ENCODE measurements at places on chromosomes 2 and 18.

GRCh38 chr2:236692937-236693336 is 123.3 kb downstream of the ACKR3 start:
- DNase-seq: no peak

DNA sequence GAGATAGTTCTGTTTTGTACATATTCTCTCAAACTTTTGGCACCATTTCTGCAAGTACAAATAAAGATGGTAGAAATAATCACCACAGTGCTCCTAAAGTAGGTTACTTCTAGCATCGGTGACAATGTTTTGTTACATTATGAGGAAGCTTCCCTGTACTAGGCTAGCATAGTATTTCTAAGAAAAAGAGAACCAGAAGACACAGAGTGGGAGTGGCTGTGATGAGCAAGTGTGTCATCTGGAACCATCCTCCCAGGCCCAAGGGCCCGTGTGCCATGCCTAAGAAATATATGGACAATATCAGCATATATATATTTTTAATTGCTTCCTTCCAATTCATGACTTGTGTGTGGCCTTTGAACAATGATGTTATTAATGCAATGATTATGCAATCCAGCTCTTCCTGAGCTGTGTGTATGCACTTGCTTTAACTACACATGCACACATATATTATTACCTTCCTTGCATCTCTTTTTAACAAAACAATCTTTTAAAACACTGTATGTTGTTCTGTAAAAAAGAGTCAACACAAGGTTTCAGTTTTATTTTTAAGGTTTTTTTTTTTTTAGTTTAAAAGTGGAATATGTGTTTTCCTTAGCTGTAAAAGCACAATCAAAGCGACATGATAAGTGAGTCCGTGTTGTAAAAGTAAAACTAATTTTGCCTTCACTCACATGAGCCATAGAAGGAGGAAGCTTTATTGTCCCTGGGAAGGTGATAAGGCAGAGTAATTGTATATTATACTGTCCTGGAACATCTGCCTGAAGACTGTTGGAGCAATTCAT is 303.9 kb downstream of the ZNF407 start:
- DNase-seq: no peak

- no peak for DNase-seq
These were observed 1.2 kb upstream of the RAD51AP2 start for GRCh38 chr2:17519486-17519885.

DNA sequence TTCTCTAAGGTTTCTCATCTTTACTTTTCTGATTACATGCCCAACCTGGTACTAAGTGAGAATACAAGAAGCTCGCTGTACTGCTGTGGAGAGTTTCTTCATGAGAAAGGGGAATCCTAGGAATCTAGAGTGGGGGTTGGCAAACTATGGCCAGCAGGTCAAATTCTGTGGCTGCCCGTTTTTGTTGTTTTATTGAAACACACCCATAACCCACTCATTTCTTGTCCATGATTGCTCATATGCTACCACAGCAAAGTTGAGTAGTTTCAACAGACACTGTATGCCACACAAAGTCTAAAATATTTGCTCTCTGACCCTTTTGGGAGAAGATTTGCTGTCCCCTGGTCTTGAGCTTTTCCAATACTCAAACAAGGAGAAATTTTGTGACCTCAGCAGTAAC is 58.8 kb downstream of the C2orf74 start:
- DNase-seq: no peak

- DNase-seq: no peak
These were observed 85.3 kb downstream of the ZNF407 start for GRCh38 chr18:74682991-74683297.

DNA sequence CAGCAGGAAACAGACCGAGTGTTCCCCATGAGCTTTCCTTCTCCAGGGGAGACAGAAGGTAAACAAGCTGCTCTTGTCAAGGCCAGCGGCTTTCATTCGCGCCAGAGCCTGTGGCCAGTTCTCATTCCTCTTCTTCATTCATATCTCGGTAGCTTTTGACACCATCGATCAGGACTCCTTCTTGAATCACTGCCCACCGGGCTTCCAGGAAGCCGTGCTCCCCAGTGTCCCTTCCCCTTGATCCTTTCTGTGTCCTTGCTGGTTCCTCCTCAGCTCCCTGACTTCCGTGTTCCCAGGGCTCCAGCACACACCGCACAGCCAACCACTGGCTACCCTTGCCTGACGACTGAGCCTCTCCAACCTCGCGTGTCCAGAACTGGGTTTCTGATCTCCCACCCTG is 14.1 kb downstream of the SLC66A3 start:
- no peak for DNase-seq

DNA sequence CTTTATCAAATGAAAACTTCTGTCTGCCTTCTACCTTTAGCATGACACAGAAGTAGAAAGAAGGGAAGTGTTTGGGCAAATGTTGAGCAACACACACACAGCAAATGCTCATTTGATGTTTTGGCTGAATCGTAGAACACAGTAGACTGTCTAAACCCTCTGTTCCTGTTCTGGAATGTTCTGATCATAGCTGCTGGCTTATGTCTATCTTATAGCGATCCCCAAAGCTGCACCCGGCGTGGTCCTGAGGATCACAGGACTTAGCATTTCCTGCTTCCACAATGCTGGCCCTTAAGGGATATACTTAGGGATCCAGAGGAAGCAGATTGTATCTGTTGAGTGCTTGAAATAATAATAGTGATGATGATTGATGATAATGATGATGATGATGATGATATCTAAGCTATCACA is 15.2 kb downstream of the GNLY start:
- no peak for DNase-seq

- DNase-seq: no peak
These were observed 256.4 kb downstream of the BCL2 start for GRCh38 chr18:63063171-63063570.

- DNase-seq: no peak
These were observed 106.1 kb upstream of the ALKAL2 start for GRCh38 chr2:393711-394696.

- DNase-seq: no peak
These were observed 53.0 kb upstream of the LGALSL start for GRCh38 chr2:64400733-64401528.

DNA sequence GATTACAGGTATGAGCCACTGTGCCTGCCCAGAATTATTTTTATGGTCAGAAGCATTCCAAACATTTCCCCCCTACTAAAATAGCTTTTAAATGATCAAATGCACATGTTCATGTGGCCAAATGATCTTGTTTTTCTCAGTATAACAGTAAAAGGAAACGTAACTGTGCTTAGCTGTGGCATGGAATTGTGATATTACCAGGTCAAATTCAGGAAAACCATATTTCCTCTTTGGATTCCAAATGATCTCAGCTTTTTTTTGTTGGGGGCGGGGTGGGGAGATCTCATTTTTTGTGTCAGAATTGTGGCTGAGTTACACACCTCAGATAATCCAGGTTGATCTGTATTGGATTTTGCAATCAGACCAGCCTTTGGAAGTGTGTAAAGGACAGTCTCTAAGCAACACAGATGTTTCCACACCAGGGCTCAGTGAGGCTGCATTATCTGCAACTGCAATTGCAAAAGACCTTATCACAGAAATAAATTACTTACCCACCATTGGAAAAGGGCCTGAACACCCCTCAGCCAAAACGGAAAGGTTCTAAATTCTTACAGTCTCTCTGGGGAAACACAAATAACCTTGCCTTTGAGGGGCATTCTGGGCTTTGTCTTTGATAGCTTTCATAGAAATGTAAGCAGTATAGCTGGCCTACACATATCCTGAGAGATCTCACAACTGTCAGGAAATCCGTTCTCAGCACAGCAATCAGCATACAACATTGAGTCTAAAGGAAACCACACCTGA is 8.4 kb downstream of the CASP10 start:
- no peak for DNase-seq

GRCh38 chr2:189608170-189608569 is 27.6 kb upstream of the SLC40A1 start:
- no peak for DNase-seq

DNA sequence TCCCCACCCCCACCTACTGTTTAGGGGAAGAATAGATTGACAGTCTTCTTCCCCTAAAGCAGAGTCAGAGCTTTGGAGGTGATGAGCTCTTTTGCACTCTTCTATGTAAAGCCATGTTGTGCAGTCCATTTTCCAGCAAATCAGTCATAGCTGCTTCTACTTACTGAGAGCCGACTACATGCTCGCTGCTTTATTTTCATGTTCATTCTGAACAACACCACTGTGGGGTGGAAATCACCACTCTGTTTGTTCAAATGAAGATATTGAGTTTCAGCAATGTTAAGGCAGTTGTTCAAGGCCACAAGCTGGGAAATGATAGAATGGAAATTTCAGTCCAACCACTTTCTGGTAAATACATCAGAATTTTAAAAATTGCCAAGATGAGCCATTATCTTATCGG is 88.3 kb downstream of the INSIG2 start:
- DNase-seq: no peak

DNA sequence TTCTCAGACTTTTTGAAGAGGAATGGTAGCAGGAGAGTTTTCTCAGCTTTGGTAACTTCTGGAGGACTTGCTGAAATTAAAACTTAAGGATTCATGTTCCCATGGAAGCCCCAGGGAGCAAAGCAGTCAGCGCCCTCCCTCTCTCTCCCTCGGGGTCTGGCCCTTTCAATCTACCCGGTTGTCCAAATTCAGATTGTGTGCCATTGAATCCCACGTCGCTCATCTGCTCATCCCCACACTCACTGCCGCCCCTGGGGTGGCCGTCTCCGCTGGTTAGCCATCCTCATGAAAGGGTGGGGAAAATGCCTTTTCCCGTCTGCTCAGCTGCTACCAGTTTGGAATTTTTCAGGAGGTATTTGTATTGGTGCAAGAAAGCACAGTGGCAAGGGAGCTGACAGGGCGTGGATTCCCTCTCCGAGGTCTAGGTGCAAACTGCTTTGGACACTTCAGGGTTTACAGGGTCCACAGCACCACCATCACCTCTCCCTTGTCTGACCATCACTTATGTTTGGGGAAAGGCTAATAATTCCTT is 27.1 kb downstream of the MCFD2 start:
- DNase-seq: no peak

DNA sequence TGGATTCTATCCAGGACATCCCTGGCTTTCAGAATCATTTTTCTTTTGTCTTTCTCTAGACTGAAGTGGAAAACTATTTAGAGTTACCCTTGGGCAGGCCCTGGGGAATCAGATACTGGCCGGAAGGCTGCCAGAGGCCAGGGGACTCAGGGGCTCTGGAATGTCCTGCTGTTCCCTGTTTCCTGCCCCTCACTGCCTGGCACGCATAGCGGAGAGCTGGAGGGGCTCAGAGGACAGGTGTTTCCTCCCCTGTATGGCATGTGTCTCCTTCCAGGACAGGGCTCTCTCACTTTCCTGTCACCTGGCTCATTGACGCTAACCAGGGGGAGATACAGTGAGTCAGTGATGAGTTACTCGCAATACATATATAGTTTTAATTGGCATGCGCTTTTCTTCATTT is 38.8 kb downstream of the DYSF start:
- no peak for DNase-seq

DNA sequence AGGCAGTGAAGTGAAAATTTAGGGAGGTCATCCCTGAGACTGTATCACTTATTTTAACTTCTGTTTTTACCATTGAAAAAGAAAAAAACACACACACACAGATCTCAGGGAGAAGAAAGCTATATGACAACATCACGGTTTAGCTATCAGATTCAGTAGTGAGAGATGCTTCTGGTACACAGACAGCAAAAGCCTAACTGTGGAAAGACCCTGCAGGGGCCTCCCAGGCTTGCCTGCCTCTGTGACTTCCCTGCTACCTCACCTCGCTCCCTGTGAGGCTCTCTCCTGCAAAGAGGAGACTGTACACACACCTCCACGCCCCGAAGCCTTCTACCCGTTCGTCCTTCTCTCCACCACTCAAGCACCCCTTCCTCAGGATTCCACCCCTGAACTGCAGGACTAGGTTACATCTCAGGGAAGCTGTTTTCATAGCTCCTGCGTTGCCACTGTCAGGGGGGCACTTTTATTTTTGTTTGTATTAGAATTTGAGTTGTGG is 86.3 kb downstream of the EPB41L3 start:
- no peak for DNase-seq

- DNase-seq: no peak
These were observed 2798.7 kb upstream of the TEKT4 start for GRCh38 chr2:92072461-92073035.

GRCh38 chr18:39190508-39190907 is 1624.9 kb upstream of the CELF4 start:
- DNase-seq: no peak

DNA sequence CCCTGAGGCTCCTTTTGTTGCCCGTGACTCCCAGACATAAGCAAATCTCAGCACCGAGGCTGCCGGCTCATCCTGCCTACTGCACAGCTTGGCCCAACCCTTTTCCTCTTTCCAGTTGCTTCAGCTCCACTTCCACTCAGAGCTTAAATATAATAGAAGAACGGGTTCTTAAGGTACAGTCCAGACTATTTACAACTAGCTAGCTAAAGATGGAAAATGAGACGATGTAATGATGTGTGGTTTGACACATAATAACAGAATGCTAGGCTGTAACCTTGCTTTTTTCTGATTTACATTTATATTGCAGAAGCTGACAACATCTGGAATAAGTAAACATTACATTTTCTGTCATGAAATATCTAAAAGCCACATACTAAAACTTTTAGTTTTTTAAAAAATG is 26.9 kb upstream of the ATP9B start:
- no peak for DNase-seq

GRCh38 chr2:194705398-194705797 is 951.6 kb upstream of the SLC39A10 start:
- no peak for DNase-seq

- DNase-seq: no peak
These were observed 120.3 kb downstream of the GLI2 start for GRCh38 chr2:120855855-120856405.

- no peak for DNase-seq
These were observed 195.5 kb downstream of the TTC32 start for GRCh38 chr2:19706332-19706731.

GRCh38 chr2:30325600-30326328 is 94.4 kb downstream of the LBH start:
- no peak for DNase-seq

DNA sequence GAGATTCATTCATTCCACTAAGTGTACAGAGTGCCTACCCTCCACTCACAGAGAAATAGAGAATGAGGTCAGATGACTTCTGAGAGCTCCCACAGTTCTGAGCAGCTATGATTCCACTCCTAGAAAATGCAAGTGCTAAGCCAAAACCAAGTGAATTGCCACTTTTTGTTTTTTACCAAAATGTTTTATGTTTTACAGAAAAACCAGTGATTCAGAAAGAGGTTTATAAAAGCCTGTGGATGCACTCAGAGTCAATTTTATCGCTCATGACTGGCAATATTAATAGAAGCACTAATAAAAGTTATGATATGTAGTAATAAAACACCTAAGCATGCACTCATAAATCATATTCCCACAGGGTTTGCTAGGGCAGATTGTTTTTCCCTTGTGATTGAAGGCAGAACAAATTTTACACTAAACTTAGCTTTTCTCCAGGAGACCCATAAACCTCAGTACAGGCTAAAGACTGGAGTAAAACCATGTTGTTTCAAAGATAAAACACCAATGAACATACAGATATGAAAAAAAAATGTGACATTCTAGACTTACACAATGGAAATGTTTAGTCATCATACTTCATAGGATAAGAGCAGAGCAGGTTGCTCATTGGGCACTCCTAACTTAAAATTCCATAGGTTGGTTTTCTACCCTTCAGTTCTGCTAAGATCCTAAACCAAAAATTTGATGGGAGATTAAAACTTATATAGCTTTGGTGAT is 67.5 kb downstream of the PDK1 start:
- DNase-seq: no peak

- no peak for DNase-seq
These were observed 27.2 kb downstream of the ACAA2 start for GRCh38 chr18:49786019-49786720.

Measured in NCI-H2081 treated with DMSO at 0.1 percent for 48 hours (cell line).